ENCODE measurements at places on chromosomes 7 and 10.

DNA sequence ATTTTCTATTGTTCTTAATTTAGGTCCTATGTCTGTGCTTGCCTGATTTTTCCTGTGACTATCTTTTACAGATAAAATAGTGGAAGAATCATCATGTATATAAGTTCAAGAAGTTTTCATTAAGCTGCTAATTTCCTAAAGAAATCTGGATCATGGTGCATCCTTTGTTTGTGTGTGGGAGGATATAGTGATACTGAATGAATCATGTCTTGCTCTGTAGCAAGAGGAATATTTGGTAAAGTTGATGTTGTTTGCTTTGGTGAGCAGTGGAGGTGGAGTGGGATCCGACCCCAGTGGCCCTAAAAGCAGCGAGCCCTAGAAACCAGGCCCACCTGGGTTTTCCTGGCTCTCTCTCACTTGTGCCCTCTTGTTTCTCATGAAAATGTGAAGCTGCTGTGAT is 83.7 kb downstream of the CCNY start:
- no peak for DNase-seq

GRCh38 chr7:83658126-83658525 is 9.2 kb upstream of the SEMA3E start:
- no peak for DNase-seq

DNA sequence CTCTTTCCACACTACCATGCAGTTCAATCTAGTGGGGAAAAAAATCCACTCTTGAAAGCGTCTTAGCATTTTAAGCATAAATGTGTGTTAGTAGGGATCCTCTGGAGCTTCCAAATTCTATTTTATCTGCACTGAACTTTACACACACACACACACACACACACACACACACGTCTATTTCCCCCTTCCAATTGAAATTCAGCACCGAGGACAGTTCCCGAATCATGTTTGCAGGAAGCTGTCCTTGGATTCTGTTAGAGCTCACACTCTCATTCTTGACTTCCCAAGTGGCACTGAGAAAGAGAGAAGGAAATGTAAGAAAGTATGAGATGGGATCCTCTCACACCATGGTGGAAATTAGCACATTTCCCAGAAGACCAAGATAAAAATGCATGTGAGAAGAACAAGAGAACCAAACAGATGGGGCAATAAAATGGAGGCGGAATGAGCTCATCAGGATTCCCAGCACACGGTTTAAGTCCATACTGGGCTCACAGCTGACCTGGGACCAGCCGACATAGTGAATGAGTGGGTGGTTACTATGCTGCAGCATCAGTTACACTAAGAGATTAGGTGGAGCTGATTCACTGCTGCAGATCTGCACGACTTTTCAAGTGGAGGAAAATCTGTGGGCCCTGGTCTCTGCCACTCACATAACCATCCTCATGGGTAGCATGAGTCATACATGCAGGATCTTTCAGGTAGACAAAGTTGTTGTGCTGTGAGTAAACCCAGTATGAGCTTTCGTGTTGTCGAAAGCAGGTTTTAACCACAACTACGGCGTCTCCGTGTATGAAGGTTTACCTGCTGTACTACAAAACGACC is 3.3 kb upstream of the NPTX2 start:
- DNase-seq = no peak

- DNase-seq = no peak
Measured at GRCh38 chr7:121634356-121634755, 238.2 kb upstream of the FAM3C start.

GRCh38 chr7:107879400-107880035 is 11.5 kb upstream of the DLD start:
- no peak for DNase-seq

- DNase-seq = no peak
Measured at GRCh38 chr7:148204639-148205304, 385.8 kb upstream of the C7orf33 start.

DNA sequence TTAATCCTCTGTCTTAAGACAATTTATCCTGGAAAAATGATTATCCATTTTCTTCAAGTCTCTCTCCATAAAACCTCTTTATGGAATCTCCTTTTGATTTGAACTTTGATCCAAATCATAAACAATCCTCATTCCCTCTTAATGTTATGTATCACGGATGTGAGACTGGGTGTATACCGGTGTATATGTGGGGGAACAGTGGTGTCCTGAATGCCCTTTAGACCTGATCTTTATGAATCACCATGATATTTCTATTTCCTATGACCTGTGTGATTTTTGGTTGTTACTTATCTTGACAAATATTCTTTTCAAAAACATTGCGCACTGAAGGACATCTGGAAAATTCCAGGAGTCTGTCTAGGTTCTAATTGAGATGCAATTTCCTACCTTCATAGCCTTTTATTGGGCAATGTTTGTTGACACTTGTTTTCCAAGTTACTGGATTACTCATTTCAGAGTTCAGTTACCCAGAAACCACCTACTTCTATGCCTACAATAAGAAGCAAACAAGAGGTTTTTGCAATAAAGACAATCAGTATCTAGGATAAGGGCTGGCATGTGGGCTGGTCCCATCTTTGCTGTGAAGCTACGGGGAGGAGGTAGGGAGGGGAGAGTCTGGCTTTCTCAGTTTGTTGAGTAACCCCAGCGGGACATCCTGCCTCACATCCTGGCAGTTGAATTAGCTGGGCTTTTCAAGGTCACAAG is 190.4 kb downstream of the CTTNBP2 start:
- no peak for DNase-seq

DNA sequence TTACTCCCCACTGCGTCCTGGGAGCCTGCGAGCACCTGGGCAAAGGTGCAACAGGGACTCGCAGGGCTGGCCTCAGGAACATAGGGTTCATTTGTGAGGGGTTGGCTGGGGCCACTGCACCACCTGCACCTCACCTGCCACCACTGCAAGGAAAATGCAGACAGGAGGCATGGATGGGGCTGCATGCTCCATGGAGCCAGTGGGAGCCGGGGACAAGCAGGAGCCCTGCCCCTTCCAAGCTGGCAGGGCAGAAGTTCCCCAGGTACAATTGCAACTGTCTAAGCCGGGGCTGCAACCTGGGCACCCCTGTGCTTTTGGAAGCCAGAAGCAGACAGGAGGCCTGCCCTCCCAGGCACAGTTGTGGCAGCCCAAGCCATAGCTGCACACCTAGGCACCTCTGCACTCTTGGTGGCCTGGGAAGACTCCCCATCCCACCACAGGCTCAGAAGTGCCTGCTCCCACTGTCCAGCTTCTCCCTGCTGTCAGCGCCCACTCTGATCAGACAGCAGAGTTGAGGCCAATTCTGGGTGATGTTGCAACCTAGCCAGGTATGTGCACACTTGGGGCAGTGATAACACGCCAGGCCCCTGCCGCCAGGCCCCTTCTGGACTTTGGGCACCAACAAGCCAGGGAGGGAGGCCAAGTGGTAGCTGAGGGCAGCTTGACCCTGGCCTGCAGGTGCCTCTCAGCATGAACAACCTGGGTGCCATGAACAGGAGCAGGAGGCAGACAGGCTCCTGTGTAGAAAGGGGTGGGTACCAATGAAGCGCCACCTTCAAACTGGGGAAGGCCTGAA is 58.2 kb downstream of the TMEM106B start:
- DNase-seq = no peak

DNA sequence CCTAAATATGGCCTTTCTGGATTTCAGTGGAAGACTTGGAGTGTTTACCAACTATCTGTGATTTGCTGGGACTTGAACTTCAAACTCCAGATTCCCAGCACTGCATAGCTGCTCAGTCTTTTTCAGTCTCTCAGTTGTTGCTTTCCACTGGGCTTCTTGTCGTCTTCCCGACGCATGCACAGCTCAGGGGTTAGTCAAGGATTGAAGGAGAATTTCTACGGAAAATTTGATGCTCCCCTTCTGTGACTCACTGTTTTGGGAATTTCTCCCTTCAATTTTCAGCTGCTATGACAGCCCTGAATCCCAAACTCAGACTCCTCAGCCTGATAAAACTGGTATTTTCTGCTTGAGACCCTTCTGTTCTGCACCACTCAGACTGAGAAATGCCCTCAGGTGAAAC is 91.7 kb downstream of the CYP26A1 start:
- DNase-seq = no peak

- DNase-seq = no peak
Measured at GRCh38 chr10:106043863-106044262, 1120.6 kb downstream of the SORCS1 start.

GRCh38 chr10:3803295-3803926 is 18.4 kb upstream of the KLF6 start:
- no peak for DNase-seq

- DNase-seq = no peak
Measured at GRCh38 chr7:41156268-41156667, 546.6 kb downstream of the INHBA start.

DNA sequence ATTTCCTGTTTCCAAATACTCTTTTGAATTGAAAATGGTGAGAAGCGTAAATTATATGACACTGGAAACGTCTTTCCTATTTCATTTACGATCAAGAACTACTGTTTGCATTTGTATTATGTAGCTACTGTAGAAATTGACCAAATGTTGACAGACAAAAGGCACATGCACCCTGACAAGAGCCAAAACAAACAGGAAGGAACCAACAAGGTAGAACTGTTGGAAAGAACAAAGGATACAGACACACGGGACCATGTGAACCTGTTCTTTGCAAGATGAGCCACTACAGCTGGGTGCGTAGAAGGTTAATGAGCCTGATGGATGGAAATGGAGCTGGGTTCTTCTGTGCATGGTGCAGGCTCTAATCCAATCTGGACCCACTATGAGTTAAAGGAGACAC is 48.4 kb upstream of the FZD8 start:
- DNase-seq = no peak

DNA sequence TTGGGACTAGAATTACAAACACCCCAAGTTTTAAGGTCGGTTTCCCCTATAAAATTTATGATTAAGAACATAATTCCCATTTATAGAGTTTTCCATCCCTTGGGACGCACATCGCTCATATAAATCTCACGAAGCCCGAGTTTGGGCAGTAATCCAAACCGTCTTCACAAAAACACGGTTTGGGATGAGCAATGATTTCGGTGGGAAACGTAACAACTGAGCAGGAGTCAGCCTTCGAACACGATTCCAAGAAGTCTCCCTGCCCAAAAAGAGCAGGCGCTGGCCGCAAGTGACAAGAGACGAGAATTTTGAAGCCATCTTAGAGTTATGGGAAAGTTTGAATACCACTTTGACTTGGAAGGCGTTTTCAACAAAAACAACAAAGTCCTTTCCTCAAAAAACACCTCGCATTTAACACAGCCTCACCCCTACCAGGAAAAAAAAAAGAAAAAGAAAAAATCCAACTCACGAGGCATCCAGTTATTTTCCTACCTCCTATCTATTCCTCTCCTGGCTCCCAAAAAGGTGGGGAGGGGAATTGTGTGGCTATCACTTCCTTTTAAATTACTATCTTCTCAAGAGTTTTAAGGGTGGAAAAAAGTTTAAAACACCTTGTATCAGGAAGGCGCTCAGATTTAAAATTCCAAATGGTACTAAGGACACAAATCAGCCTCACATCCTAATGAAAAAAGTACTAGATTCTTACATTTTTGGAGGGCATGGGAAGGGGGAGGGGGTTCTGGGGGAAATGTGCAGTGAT is 1.6 kb downstream of the SEPHS1 start:
- no peak for DNase-seq
